Ureter (tissue), 1 donor: ENCODE measurements at places on chromosomes 1 and 21. TPM values are rescaled to one million over a fixed set of nuclear protein-coding genes. Genes with fewer than 3 reads are reported as not detected.

MTOR gene
- total RNA-seq, result 59.2 TPM

ZFP69B gene
- total RNA-seq, result 2.5 TPM

GPR25 gene
- total RNA-seq, result not detected

GRCh38 chr21:45091550-45092322 is 17.4 kb downstream of the ADARB1 start:
- no peak for DNase-seq

ELAVL4 gene
- not detected for total RNA-seq

- no peak for DNase-seq
Measured at GRCh38 chr1:76463849-76464248, 389.3 kb downstream of the ST6GALNAC3 start.

KPRP gene
- not detected for total RNA-seq

DNA sequence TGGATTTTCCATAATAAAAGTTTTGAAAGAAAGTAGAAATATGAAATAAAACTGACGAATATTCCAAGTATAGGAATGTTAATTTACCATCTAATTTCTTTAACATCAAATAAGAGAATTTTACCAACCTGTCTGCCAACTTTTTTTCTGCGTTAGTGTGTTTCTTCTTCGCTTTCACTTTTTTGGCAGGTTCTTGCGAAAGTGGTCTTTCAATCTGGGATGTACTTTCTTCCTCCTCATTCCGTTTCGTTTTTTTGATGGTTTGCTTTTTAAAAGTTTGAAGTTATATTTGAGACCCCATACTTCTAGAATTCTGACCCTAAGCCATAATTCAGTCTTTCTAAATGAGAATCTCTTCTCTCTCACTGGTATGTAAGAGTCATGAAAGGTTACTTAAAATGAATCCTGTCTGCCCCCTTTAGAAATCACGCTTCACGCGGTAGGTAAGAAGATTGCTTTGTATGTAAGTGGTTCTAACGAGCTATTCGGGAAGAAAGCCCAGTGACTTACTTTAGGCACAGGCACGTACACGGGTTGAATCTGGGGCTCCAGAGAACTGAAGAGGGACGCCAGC is 580 bp downstream of the RBM34 start:
- DNase-seq, result no peak

- no peak for DNase-seq
Measured at GRCh38 chr21:42850866-42851391, 28.4 kb downstream of the WDR4 start.

DNA sequence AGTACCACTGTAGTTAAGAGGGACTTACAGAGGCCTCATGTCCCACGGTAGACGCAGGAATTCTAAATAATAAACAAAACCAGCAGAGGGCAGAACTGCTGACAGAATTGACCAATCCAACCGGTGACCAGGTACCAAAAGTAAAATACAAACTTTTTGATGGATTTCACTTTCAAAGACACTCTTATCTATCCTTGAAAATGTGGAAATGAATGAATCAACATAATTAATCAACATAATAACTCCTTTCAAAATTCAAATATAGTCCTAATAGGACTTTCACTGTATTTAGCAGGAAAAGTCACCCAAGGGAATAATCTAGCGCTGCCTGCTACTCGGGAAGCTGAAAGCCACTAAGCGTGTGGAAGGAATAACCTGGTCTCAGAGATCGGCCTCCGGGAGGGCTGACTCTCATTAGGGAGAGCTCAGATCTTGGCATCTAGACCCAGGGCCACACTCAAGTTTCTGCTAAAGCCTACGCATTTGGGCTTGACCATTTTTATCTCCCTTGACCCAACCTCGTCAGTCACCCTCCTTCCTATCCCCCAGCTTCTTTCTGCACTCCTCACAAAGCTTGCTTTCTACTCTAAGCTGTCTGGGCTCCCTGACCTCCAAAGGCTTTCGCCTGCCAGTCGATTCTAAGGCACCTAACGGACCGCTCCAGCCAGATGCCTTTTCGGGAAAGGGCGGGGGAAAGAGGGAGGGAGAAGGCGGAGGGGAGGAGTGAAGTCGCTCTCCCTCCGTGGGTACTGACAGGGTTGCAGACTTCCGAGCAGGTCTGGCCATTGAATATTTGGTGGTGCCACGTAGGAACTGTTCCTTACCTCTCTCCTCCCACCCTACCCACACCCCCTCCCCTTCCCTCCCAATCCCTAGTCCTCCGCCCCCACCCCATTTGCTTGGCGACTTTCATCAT is 1.6 kb downstream of the COL11A1 start:
- DNase-seq, result peak; percentile 44

DNA sequence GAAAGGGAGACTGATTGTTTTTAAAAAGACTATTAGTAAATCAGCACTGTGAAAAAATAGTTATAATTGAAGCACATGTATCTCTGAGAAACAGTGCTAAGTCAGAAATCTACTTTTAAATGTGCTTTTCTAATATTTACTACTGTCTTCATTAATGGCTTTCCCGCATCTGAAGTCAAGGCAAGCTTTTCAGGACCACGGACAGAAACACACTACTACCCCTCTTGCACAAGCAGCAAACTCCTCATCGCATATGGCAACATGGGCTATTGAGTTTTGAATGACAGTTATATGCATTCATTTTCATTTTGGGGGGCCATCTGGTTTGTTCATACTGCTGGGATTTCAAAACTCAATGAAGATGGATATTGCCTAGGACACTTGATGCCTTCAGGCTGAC is 433.4 kb upstream of the CAMK1G start:
- no peak for DNase-seq

COL8A2 gene
- total RNA-seq, result 8.0 TPM

DEDD gene
- total RNA-seq, result 34.0 TPM

CFHR1 gene
- 2.3 TPM for total RNA-seq

DNA sequence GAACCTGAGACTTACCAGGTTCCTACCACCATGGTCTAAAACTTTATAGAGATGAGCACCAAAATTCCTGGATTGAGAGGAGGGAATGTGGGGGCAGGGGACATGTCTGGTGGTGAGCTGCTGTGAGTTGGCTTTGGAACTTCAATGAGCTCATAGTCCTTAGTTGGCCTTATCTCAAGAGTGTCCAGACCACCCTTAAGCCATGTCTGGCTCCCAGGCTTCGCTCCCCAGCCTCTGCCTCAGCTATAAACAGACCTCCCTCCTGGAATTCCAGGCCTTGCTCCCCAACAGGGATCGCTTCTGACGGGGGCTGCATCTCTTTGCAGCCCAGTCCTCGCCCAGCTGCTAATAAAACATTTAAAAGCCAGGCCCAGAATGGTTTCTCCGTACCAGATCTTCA is 19.5 kb downstream of the ATF3 start:
- DNase-seq, result no peak

C2CD4D gene
- 1.4 TPM for total RNA-seq

DNA sequence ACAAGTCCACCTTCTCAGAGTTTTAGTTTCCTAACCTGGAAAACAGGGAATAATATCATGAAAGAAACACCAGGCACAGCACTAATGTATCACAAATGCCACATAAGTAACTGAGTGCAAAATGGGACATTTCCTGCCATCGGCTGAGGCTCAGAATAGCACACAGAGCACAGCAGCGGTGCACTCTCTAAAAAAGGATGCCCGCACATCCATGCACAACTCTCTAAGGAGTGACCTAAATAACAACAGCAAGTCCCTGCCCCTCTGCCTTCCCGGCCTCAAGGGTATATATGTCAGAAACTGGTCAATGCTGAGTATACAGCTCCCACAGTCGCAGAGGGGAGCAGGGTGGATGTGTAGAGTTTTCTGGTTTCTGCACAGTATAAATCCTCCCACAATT is 100.1 kb upstream of the ERG start:
- DNase-seq, result no peak

MAP3K7CL gene
- 11.5 TPM for total RNA-seq

GRCh38 chr1:11538886-11539285 is 59.9 kb downstream of the DISP3 start:
- no peak for DNase-seq

PLPP3 gene
- 109 TPM for total RNA-seq

DNA sequence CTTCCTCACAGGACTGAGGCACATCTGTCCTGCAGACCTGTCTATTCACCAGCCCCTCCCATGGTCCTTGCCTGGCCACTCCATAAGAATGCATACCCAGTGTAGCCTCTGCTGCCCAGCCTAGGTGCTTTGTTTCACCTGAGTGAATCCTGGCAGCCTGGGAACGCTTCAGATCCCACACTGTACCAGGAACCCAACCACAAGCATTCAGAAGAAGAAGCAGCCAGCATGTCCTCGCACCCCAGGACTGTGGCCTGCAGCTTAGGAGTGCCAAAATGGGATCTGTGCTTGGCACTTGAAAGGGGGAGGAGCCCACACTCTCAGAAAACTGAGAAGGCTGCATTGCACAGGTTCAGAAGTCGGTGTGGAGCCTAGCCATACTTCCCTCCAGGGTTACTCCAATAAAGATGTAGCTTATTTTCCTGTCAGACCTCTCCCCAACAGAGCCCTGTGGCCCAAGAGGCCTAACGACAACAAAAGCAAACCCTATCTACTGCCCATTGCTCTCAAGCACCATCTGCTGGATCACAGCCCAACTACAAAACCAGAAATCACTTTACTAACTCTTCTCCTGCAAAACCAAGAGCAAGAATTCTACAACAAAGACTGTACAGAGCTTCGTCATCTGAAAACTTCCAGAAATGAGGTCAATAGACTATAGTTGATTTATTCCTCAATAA is 923.1 kb upstream of the NEGR1 start:
- no peak for DNase-seq

MYCL gene
- 84.3 TPM for total RNA-seq

DNA sequence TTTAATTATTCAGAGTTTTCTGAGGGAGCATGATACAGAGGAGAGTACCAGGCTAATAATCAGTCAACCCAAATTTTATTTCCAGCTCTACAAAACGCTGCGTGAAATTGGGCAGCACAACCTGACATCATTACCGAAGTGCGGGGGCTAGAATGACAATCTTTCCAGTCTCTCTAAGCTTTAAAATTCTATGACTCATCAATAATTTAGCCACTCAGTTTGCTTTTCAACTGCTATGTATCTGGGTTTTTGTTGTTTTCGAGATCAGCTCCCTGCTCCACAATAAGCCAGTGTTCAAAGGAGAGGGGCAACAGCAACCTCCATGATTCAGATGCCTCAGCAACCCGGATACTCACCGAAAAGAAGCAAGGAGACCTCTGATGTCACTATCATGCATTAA is 13.9 kb downstream of the SORT1 start:
- no peak for DNase-seq

DNA sequence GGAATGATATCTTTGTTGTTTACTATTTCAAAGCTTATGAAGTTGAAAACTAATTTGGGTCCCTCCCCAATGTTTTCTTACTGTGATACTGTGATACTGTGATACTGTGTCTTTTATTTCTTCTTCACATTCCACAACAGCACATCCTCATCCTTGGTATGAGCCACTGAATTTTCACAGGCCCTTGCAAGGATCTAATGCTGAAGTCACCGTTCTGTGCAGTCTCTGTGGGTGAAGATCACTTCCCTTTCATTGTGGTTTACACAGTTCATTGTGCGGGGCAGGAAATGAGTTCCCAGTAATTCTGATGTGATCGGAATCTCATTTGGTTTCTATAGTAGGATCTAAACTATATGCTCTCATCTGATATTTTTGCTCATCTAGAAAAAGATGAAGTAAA is 32.1 kb upstream of the PAXBP1 start:
- DNase-seq, result no peak

GRCh38 chr1:55063577-55063942 is 24.2 kb downstream of the PCSK9 start:
- DNase-seq, result no peak
